ENCODE measurements at places on chromosomes 6 and 20.

GRCh38 chr20:16417001-16417400, 156.2 kb downstream of the KIF16B start:
- no peak for DNase-seq

DNA sequence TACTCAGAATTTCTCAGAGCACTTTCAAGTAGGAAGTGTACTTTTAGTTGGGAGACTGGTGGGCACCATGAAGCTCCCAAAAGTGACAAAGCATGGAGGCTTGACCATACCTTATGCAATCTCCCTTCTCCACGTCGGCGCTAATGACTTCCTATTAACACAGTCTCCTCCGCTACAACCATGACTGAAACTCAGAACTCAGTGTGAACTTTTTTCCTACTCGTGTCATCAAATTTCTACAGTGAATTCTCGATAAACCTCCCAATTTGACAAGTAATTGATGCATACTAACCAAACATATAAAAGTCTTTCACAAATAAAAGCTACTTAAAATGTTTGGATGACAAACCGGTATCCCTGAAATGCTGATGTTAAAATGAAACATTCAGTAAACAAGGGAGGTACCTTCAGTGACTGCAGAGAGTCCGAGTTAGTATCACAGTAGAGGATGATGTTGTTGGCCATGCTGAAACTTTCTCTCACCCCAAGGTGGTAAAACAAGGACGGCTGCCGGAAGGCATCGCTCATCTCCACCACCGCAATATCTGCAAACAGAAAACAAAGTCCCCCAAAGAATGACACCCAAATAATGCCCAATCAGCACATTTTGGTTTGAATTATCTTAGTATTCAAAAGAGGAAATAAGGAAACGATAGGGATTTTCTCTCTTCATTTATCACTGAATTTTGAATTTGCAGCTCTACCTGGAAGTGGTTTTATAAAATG, 72.1 kb downstream of the MAP3K5 start:
- DNase-seq, result no peak

GRCh38 chr20:41363601-41364000, 3.0 kb downstream of the EMILIN3 start:
- DNase-seq, result no peak

DNA sequence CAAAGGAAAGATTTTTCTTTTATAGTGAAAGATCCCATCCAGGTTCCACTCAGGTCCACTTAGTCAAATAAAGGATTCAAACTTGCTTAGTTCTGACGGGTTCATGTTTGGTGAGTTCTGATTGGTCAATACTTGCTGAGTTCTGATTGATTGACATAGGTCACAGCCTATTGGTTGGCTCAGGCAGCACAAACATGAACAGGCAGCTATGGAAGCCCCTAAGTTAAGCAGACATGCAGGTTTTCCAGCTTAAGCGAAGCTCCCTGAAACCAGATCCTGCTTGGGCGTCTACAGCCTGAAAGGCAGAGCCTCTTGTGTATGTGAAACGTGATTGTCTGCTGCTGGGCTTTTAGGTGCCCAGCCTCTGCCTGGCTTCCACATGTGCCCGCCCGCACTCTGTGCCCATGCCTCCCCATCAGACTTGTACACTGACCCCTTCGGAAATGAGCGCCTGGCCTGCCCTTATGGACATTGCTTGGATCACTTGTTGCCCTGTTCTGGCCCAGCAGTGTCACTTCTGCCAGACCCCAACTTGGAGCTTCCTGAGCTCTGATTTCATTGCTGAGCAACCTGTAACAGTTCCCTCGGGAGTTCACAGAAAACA, 45.4 kb upstream of the ECI2 start:
- no peak for DNase-seq

DNA sequence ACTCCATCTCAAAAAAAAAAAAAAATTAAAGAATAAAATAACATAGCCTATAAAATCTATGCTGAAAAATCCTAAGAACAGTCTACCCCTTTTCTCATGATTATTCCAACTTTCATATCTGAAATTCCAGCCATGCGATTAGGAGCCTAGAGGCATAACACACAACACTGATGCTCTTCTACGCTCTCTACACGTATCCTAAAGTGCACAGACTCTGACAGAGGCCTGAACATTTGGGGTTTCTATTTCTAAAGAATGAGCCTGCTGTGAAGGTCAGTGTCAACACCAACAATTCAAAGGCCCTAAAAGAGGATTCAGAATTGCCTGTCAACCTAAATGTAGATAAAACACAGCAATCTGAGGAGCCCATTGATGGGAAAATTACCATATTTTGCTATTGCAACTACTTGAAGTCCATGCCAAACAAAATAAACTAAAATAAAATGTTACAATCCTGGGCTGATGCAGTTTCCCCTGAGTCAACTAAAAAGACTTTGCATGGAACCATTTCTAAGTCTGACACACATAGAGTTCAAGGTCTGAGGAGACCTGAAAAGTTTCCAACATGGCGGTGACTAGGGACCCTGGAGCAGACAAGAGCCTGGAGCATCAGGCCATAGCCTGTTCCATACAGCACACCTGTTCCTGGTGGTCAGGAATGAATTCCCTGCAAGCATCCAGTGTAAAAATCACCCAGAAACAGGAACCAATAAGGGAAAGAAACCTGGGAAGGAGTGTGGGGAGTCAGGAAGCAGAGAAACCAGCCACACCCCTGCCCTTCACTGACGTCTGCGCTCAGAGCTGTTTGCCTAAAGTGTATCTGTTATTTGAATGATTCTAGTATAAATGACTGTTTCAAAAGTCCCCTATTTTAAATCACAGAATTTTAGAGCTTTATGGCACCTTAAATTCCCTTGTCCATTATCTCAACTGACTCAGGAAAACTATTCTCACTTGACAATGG, 11.8 kb downstream of the NINL start:
- DNase-seq, result no peak
